Germinal center (tissue), 1 donor: ENCODE measurements at places on chromosomes 12 and 14.

DNA sequence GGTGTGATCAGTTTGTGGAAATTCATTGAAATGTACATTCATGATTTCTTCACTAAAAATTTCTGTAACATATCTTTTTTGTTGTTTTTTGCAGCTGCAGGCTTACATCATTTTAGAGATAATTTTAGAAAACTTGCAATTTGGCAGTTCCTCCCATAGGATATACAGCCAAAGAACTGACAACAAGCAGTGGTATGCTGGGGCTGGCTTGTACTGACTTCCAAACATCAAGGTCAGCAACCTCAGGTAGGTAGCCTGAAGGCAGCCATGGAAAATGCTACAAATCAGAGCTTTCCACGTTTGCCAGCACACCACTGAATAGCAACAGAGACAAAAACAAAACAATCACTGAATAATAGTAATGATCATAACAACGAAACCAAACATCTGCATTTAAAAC lies 21.2 kb downstream of the TRIM9 start:
- DNase-seq, result no peak

DNA sequence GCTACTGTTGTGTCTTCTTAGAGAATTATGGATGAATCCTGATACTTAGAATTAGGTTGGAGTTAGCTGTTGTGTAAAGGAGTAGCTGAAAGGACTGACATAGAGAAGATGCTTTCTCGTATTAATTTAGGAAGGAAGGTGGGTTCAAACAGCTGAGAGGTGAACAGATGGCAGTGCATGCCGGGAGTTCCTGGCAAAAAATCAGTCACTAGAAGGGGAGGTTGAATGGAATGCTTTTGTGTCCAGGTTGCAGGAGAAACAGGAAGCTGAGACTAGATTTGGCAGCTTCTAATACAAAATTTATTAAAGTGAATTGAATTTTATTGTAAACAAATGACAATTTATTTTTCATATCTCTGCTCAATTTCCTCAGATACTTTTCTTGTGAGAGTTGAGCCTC lies 70.8 kb downstream of the BTG1 start:
- DNase-seq, result no peak

DNA sequence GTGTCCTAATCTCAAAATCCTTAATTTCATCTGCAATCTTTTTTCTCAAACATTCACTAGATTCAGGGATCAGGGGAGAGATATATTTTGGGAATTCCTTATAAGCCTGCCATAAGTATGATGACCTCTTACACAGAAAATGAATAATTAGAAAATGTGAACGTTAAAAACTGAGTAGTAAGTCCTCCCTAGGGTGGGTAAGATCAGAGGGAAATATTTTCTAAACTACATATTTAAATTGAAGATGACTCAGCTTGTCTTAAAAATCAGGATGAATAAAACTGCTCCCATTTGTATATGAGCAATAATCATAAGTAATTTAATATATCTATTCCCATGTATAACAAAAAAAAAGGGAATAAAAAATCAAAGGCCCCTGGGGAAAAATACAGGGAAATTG lies 935.5 kb downstream of the TMTC2 start:
- DNase-seq, result no peak

DNA sequence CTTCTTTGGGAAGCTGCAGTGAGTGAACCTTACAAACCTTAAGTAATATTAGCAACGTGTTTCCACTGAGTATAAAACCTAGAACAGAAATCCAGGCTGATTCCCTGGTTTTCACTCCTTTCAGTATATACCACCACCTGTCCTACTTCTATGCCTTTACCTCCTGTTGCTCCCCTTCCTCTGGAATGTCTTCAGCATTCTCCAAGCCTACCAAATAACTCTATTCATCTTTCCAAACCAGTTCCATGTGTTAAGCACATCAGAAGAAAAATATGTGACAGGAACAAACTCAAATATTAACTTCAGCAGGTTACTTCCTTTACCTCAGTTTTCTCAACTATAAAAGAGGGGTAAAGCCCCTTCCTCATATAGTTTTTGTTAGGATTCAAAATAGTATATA lies 39.8 kb downstream of the LIMA1 start:
- DNase-seq, result no peak

DNA sequence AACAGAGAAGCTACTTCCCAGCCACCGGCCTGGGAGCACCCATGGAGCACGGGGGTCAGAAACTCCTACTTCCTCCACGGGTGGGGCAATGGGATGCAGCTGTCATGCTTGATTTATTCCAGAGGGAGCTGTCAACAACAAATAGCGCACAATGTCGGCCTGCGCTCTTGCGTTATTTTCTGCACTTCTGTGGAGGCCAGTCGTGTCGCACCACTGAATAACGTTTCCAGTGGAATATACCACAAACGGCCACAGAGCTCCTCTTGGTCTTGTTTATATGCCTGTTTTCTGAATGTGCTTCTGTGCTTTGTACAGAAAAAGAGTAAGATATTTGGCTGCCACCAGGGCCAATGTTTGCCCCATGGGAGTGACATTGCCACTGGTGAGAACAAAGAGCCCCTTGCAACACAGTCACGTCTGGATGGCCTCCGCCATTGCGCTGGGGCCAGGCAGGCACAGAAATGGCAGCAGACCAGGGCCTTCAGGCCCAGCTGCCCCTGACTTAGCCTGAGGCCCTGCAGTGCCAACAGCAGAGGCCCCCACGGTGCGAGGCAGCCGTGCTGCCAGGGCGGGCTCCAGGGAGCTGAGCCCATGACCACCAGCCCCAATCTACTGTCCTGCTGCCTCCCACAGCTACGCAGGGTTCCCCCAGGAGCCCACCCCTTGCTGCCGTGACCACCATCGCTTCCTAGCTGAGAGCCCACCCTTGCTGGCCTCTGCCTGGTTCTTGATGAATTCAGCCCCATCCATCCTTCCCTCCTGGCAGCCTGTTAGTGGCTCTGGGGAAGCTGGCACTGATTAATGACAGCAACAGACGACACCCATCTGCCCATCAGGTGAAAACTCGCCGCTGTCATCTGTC lies 28.9 kb upstream of the TMEM179 start:
- no peak for DNase-seq

GRCh38 chr12:46983959-46984841 lies 95.2 kb upstream of the PCED1B start:
- peak; percentile 16 for DNase-seq

- DNase-seq, result no peak
These were observed 196.0 kb downstream of the SLC5A8 start for GRCh38 chr12:101013993-101014392.

DNA sequence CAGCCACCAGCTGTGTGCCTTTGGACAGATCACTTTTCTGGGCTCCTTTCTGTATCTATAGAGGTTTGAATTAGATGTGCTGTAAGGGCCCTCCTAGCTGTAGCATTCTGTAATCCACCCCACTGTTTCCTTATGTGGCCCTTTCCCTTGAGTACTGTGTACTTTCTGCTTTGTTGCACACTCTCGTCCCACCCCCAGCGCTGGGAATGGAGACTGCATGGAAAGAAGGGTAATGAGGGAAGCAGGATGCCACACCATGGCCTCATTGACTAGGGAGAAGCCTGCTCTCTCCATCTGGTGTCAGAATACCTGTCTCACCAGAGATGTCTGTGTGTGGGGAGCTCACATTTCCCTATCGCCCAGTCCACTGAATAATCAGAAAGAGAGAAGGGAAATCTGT lies 13.6 kb upstream of the GALNT16 start:
- DNase-seq, result no peak

DNA sequence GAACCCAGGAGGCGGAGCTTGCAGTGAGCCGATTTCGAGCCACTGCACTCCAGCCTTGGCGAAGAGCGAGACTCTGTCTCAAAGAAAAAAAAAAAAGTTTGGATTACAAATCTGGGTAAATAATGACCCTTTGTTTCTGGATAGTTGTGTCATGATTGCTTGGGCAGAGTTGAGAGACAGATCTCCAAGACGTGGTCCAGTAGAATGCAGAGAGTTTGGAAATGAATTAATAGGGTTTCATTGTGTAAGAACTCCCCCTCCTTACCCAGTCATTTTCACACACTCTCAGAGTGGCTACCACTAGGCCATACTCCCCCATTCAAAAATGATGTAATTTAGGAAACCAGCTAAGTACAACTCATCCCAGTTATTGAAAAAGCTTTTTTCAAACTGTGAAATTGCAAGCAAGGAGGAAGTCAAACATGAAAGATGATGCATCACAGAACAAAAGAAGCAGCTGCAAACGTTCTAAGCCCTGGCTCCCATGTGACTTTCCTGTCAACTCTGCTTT lies 1331.9 kb downstream of the AACS start:
- no peak for DNase-seq

GRCh38 chr14:24911324-24912109 lies 138.4 kb downstream of the STXBP6 start:
- DNase-seq, result no peak

DNA sequence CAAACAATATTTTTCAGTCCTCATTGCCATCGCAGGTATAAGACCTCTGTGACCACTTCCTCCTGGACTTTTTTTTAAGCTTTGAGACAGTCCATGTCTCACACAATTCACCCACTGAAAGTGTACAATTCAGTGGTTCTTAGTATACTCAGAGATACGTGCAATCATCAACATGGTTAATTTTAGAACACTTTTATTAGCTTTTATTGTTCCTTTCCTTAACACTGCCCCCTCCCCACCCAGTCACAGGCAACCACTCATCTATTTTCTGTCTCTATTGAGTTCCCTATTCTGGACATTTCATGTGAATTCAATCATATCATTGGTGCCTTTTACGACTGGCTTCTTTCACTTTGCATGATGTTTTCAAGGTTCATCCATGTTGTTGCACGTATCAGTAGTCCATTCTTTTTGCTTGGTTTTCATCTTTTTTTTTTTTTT lies 16.2 kb downstream of the NCKAP5L start:
- no peak for DNase-seq

DNA sequence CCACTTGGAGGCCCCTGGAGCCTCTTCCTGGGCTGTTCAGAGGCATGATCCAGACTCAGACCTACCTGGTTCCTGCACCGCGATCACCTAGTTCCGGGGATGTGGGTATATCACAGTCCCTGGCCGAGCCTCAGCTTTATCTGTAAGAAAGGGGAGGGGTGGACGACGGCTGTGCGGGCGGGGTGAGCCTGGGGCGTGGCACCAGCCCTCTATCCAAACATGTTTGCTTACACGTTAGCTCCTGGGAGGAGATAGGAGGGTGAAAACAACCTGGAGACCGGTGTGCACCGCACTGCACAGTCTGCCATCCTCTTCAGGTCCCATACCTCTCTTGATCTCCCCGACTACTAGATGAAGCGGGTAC lies 1.2 kb downstream of the ANKRD9 start:
- DNase-seq, result no peak

DNA sequence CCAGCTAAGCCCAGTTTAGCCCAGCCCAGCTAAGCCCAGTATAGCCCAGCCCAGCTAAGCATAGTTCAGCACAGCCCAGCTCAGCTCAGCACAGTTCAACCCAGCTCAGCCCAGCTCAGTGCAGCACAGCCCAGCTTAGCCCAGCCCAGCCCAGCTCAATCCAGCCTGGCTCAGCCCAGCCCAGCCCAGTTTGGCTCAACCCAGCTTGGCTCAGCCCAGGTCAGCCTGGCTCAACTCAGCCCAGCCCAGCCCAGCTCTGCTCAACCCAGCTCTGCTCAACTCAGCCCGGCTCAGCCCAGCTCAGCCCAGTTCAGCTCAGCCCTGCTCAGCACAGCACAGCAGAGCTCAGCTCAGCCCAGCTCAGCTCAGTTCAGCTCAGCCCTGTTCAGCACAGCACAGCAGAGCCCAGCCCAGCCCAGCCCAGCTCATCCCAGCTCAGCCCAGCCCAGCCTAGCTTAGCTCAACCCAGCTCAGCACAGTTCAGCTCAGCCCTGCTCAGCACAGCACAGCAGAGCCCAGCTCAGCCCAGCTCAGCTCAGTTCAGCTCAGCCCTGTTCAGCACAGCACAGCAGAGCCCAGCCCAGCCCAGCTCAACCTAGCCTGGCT lies 330.9 kb downstream of the TMEM121 start:
- no peak for DNase-seq

- DNase-seq, result no peak
These were observed 50.4 kb downstream of the ATG14 start for GRCh38 chr14:55361190-55361589.

DNA sequence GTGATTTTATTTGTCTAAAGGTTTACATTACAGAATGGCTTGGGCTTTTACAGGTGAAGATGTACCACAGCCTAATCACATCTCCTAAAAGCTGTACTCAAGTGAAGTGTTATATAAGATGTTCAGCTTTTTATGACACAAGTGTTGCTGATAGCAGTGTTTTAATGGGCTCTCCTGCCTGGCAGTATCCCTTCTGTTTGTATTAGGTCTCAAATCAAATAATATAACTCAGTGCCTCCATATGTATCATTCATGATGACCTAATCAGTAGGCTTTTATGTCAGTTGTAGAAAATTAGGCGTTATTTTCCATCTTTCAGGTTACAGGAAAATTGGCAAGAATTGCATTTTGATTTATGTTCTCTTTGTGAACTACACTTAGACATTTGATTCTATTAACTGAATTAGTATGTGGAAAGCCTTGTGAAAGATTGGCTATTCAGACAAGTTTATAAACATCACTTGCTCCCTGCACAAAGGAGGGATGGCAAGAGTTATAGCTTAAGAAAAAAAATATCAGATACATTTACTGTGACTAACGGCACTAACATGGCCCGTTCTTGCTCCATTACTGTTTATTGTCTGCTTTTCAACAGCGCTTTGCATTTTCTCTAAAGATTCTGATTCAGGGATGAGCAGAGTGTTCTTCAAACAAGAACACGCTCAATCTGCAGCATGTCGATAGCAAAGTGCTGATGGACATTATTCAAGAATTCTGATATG lies 143.7 kb upstream of the DIO2 start:
- DNase-seq, result no peak

DNA sequence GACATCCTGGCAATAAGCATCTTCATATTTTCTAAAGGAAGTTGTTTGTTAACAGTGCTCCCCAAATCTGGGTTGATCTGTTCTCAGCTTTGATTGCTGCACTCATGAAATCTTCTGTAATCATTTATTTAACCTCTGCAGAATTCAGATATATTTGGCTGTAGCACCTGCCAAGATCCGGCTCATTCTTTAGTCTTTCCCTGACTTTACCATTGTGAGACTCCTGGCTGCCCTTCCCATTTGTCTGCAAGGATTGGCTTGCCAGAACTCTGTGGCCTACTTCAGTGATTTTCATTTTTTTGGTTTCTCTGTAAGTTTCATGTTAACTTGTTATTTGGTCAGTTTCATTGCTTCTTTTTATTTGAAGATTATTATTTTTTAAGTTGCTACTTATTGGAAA lies 191.2 kb upstream of the PLXNC1 start:
- no peak for DNase-seq

- DNase-seq, result no peak
These were observed 31.9 kb downstream of the KTN1 start for GRCh38 chr14:55611859-55612258.

- DNase-seq, result no peak
These were observed 7.3 kb downstream of the PLD4 start for GRCh38 chr14:104931771-104932675.

GRCh38 chr12:121676190-121676589 lies 6.7 kb upstream of the MORN3 start:
- no peak for DNase-seq

GRCh38 chr12:4769073-4769472 lies 48.9 kb downstream of the GALNT8 start:
- DNase-seq, result no peak
